Central memory CD4-positive, alpha-beta T cell (primary cell): ENCODE measurements at places on chromosomes 6 and 20.

- DNase-seq = no peak
Measured at GRCh38 chr6:24307881-24308280, 50.0 kb downstream of the DCDC2 start.

DNA sequence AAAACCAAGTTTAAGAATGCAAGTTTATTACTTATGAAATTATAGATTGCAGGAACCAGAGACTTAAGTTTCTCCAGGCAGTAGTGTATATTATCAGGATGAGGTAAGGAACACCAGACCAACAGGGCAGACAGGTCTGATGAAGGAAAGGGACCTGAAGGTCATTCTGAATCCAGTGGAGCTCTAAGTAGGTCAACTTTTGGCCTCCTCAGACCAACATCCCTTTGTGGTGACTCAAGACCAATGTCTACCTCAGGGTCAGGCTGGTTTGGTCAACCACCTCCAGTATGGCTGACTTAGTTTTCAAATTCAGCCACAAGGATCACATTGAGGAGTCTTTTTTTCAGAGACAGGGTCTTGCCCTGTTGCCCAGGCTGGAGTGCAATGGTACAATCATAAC is 38.7 kb upstream of the TFAP2A start:
- no peak for DNase-seq

DNA sequence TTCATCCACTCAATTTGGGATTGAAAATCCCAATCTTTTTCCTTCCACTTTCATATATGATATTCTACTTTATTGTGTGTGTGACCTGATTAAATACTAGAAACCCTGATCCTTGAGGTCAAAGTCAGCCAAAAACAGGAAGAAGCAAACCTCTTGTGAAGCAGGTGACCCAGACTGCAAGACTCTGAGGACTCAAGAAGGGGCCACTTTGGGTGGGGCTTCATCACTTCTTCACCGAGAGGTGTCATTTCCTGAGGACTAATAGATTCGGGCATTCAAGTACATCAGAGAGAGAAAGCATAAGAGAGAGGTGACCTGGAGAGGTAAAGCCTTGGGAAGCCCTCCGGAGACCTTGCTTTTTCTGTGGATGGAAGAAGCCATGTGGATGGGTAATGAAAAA is 129.0 kb downstream of the CFAP61 start:
- DNase-seq = no peak

- no peak for DNase-seq
Measured at GRCh38 chr6:42200035-42200434, 5.3 kb upstream of the GUCA1B start.

DNA sequence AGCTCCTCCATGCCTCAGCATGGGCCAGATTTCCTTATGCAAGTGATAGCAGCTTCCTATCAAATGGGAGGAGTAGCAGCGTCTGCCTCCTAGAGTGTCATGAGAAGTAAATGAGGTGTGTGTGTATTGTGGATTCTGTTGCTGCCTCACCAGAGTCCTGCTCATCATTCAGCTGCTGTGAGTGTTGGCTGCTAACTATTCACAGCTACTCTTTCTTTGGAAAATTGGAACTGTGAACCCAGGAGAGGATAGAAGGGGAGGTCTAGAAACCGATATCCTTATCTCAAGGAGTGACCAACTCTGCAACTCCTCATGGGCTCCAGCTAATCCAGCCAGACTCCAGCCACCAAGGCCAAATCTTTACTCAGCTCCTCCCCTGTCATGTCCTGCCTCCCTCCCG is 63.3 kb downstream of the TOX2 start:
- DNase-seq = no peak

GRCh38 chr20:37095108-37095598 is 644 bp downstream of the RBL1 start:
- DNase-seq = peak; percentile 74

DNA sequence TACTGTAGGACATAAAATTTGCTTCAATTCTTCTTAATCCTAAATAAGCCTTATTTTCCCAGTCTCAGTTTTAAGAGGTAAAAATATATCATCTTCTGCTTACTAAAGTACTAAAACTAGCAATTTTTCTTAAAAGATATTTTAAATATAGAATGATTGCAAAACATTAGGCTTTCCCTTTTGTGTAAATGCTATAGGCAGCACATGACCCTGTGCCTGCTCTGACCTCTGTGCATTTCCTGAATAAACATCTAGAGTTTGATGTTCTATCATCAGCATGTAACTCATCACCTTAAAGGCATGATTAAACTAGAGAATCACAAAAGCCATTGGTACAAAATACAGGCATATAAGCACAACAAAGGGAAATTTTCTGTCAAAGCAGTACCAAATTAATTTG is 422.7 kb downstream of the TFAP2B start:
- no peak for DNase-seq

DNA sequence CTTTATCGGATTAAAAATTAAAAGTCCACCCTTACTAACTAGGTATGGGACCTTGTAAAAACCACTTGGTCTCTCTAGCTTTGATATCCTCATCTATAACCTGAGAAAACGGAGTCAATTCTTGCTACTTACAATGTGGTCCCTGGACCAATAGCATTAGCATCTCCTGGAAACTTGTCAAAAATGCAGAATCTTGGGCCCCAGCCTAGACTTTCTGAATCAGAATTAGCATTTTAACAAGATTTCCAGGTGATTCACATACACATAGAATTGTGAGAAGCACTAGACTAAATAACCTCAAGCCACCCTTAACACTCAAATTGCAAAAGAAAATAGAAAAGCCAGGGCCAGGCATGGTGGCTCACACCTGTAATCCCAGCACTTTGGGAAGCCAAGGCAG is 96.6 kb downstream of the RNGTT start:
- no peak for DNase-seq

- DNase-seq = no peak
Measured at GRCh38 chr6:16947375-16948015, 154.4 kb upstream of the STMND1 start.

GRCh38 chr6:161507375-161507774 is 233.5 kb upstream of the AGPAT4 start:
- DNase-seq = no peak

DNA sequence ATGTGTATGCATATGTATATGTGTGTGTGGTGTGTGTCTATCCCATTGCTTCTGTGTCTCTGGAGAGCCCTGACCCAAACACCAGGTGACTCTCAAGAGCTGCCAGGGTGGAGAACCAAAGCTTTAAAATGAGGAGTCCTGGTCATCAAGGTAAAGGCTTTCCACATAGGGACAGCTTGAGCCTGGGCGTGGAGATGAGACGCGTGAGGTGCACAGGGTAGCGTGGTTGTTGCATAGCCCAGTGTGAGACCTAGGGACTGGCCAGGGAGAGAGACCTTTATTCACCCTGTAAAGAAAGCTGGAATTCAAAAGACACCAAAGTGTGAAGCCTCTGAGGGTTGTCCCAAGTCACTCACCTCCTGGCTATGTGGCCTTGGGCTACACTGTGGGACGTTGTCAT is 149.1 kb downstream of the SYCP2 start:
- no peak for DNase-seq

GRCh38 chr6:14364370-14364769 is 246.8 kb downstream of the CD83 start:
- no peak for DNase-seq

- peak; percentile 75 for DNase-seq
Measured at GRCh38 chr6:13574571-13575376, at the start of gene SIRT5. TSS of gene SIRT5 (plus strand) at chr6:13574601. CDS start at chr6:13584111, 9,510 bp downstream.

DNA sequence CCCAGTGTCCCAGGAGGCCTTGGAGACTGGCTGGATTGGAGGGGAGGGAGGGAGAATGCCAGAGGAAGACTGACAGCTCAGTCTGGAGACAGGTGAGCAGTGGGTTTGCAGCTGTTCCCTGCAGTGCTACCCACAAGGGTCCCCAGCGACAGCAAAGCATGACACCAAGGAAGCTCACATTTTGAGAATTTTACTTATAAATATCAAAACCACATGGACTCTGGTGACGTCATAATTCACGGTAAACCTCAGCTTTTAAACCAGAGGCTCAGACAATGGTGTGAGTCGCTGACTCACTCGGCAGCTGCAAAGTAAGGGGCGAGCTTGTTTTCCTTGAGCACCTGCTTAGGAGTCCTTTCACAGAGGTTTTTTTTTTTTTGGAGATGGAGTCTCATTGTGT is 65.2 kb downstream of the THBS2 start:
- DNase-seq = no peak

DNA sequence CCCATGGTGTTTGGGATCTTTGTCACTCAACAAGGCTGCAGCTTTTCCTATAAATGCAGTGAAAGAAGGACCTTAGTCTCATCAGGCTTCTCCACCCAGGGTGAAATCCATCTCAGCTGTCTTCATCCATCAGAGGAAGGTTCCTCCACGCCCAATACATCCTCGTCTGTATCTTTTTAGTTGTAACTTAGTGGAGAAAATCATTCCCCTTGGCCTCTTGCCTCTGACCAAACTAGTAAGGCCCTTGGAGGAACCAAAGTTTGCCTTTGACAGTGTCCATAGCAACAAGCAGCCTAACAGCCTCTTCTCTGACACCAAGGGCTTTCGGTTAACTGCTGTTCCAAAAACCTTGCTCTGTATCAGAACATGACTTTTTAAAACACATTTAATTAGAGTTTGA is 230.3 kb upstream of the ECI2 start:
- DNase-seq = no peak

DNA sequence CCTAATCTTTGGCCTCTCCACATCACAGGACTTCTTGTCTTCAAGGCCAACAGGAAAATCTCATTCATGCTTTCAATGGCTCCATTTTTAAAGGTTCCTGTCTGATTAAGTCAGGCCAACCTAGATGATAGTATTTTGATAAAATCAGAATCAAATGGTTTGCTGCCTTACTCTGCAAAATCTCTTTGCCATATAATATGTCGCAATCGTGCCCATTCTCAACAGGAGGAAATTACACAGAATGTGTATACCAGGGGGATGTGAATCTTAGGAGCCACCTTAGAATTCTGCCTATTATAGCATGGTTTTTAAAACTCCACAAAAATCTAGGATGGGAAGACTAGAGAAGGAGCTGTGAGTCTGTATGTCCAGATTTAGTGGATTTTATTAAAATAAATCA is 612.9 kb upstream of the MAN1A1 start:
- DNase-seq = no peak

DNA sequence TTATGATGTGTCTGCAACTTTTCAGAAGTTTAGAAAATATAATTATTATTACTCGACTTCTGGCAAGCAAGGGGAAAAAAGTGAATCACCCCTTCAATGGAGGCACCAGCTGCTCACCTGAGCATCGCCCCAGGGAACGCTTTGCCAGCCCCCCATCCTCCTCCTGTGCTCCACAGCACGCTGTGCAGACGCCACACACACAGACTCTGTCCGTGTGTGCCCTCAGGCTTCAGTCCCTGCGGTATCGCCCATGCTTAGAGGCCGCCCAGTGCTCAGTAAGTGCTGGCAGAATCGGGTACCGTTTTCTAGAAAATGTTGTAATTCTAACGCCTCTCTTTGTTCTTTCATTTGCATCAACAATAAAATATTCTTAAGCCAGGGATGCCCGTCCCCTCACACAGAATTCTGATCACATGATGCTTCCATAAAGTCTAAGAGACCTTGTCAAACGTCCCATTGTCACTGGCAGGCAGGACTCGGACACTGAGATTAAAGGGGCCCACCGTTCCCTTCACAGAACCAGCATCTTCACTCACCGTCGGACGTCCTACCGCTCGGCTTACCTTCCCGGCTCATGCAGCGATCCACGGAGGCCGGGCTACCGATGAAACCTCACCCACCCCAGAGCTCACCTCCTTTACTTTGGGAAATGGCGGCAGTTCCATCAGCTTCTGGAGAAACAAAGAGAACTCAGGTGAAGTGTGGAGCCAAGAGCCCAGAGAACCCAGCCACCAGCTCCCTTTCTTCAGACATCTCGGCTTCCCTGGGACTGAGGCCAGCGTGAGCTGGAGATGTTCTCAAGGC is 105.5 kb downstream of the DLL1 start:
- no peak for DNase-seq

DNA sequence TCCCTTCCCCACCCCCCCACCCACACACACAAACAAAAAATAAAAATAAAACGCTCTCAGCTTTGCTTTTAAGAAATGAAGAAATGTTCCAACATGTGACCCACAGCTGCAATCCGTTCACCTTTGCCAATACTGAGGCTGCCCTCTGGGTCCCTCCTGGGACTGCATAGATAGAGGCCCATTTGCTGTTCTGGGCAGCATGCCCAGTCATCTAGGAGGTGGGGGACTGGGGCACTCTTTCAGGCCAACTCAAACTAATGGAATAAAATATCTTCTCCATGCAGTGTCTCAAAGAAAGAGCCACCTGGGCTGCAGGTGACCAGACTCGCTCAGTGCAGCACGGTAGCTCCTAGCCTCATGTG is 79.9 kb downstream of the SLC22A3 start:
- no peak for DNase-seq

DNA sequence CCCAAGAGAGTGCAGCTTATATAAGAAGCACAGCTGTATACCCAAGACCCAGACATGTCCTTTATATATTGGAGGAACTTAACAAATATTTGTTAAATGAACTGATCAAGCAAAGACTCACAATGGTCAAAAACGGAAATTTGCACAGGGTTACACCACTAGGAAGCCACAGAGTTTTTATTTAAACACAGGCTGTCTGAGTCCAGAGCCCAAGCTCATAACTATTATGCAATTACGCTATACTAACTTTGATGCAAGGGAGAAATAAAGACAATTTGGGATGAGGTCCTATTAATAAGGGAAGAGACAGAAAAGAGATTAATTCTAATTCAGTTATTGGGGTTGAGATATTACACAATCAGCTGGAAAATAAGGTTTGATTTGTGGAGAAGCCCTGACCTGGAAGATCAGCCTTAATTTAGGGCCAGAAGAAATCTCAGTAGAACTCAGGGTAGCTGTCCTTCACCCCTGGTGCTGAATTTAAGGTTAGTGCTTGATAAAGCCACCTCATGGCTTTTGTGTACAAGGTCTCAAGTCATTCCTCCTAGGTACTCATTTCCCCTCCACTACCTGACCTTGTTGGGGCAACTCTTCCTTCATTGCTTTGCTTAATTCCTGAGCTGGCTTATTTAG is 10.5 kb upstream of the ZNF334 start:
- no peak for DNase-seq

DNA sequence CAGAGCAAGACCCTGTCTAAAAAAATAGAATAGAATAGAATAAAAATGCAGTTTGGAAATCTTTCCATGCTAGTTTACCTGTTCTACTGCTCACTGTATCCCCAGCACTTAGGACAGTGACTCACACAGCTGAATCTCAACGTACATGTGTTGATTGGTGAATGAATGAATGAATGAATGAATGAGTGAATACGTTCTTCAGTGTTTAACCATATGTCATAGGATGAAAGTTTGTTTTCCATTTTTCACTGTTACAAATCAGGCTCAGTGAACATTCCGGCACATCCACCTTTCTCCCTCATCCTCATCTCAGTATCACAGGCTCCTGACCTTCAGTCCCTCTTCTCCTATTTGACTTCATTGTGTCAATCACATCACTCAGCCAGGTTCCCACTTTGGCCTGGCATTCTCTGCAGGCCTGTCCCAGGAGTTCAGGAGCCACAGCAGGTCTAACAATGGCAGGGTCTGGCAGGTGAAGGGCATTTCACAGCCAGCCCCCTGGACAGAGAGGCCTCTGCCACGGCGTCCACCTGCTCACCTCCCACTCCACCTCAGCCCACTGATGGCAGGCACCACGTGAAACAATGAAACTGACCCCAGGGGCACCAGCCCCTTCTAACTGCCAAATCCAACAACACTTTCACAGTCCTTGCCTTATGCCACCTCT is 7.9 kb downstream of the ZC3H12D start:
- DNase-seq = no peak

- no peak for DNase-seq
Measured at GRCh38 chr6:128246472-128247260, 273.7 kb downstream of the PTPRK start.
